BJ (cell line): ENCODE measurements at places on chromosomes 5 and 9. TPM values are rescaled to one million over a fixed set of nuclear protein-coding genes. Genes with fewer than 3 reads are reported as not detected.

Gene CER1
- polyA plus RNA-seq = not detected in 2 replicates

Gene WDR38
- not detected in 2 replicates for polyA plus RNA-seq

Gene RGMB
- 64.3 and 89.7 TPM in 2 replicates for polyA plus RNA-seq

Gene C9
- not detected in 2 replicates for polyA plus RNA-seq

Gene EPB41L4A
- polyA plus RNA-seq = 0.04 and 0.05 TPM in 2 replicates

Gene SPATA9
- 0.53 and 1.0 TPM in 2 replicates for polyA plus RNA-seq

Gene CAMK2A
- 0.09 and 0.11 TPM in 2 replicates for polyA plus RNA-seq

Gene PCDHB11
- polyA plus RNA-seq = 0.10 and 0.22 TPM in 2 replicates

Gene MZB1
- polyA plus RNA-seq = not detected in 2 replicates

Gene FAM153A
- polyA plus RNA-seq = not detected in 2 replicates

Gene ARHGEF37
- polyA plus RNA-seq = 0.42 and 0.92 TPM in 2 replicates

Gene GPX8
- polyA plus RNA-seq = 115 and 271 TPM in 2 replicates

Gene LVRN
- 0.05 and 0.21 TPM in 2 replicates for polyA plus RNA-seq

Gene CTXN3
- polyA plus RNA-seq = not detected in 2 replicates

Gene CCL19
- polyA plus RNA-seq = not detected in 2 replicates

Gene POLR3G
- 0.87 and 2.2 TPM in 2 replicates for polyA plus RNA-seq

Gene SREK1
- 34.1 and 48.9 TPM in 2 replicates for polyA plus RNA-seq

Gene OCLN
- 0.25 and 0.71 TPM in 2 replicates for polyA plus RNA-seq

Gene FOXD4L5
- not detected in 2 replicates for polyA plus RNA-seq

Gene PCDHGA1
- polyA plus RNA-seq = 1.8 and 1.9 TPM in 2 replicates

Gene PHYHD1
- polyA plus RNA-seq = 15.6 and 18.6 TPM in 2 replicates

Gene CTSV
- 0.32 and 0.47 TPM in 2 replicates for polyA plus RNA-seq

Gene BAAT
- polyA plus RNA-seq = 0.04 TPM in 1 of 2 replicates, not detected in the other

Gene SIT1
- polyA plus RNA-seq = not detected in 2 replicates

Gene PROB1
- polyA plus RNA-seq = 0.23 and 0.40 TPM in 2 replicates

Gene IFNB1
- polyA plus RNA-seq = not detected in 2 replicates

Gene MAMDC2
- polyA plus RNA-seq = 28.0 and 35.8 TPM in 2 replicates

Gene NIM1K
- 1.1 and 1.3 TPM in 2 replicates for polyA plus RNA-seq

Gene PCDHA2
- polyA plus RNA-seq = 0.02 TPM in 1 of 2 replicates, not detected in the other

Gene ANKRD33B
- polyA plus RNA-seq = 2.4 and 3.4 TPM in 2 replicates

Gene NUTM2G
- polyA plus RNA-seq = not detected in 2 replicates

Gene PCDHB16
- 0.21 and 0.32 TPM in 2 replicates for polyA plus RNA-seq

Gene KCTD16
- 1.7 and 2.6 TPM in 2 replicates for polyA plus RNA-seq
